ENCODE measurements at places on chromosomes 2 and 18.

DNA sequence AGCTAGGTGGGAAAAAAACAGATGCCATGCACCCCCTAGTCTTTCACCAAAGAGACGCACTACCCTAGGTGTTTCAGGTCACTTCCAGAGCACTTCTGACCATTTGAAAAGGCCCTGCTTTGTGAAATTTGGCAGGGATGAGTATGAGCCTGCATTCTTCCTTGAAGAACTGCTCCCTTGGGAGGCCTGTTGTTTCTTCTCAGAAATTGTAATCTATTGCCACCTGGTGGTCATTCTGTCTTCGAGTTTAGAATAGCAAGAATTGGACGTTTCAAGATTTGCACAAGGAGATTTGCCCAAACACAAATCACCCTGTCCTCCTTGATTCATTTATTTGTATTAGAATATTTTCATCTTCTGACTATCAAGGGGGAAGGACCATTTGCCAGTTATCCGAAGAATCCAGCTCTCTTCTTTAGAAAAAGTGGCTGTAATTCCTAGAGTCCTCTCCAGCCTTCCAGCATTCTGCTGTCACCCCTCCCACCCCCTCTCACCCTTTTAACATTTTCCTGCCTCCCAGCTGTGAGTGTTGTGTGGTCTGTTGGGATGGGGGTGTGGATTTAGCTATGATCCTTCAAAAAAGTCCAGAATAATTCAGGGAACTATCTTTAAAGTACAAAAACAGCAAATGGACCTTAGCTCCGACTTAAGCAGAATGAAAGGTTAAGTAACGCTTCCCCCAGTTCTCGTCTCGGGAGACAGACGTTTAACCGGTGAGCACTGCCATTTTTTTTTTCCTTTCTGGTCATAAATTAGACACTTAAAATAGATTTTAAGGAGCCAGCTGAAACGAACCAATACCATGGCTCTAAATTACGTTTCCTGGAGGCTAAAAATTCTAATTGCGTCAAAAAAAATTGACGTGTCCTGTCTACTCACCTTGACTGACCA is 3.7 kb upstream of the GAD1 start:
- DNase-seq, result no peak

- no peak for DNase-seq
Observed at GRCh38 chr2:71191570-71191943, 35.3 kb downstream of the PAIP2B start.

DNA sequence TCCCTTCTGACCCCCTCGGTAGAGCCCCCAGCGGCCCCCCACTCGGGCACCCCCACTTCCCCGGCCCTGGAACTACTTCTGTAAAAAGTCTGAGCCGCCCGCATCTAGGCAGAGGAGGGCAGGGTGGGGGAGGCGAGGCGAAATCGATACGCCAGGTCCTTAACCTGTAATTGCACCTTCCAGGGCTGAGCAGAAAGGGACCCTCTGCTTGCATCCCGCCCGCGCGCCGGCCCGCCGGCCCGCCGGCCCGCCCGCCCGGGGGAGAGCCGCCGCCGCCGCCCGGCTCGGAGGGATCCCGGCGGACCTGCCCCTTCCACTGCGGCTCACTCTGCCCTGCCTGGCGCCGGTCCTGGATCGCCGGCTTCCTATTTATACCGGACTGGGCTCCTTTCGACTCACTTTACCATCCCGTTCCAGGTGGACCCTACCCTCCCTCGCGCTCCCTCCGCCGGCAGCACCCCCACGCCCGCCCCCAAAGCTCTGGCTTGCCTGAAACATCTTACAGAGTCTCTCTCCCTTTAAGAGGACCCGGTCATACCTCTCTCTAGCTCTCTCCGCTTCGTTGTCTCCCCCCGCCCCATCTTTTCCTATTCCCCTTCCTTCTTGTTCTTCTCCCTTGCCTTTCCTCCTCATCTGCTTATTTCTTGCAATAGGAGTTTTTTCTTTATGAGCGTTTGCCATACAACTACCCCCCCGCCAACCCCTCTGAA is 797 bp downstream of the KLHL14 start:
- no peak for DNase-seq

GRCh38 chr2:226387499-226387942 is 412.1 kb downstream of the IRS1 start:
- DNase-seq, result no peak

GRCh38 chr18:48680339-48681250 is 141.8 kb downstream of the CTIF start:
- DNase-seq, result no peak

DNA sequence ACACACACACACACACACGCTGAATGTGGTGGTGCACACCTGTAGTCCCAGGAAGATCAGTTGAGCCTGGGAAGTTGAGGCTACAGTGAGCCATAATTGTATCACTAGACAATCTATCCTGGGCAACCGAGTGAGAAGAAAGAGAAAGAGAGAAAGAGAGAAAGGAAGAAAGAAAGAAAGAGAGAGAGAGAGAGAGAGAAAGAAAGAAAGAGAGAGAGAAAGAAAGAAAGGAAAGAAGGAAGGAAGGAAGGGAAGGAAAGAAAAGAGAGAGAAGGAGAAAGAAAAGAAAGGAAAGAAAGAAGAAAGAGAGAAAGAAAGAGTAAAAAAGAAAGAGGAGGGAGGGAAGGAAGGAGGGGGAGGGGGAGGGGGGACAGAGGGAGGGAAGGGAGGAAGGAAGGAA is 150.0 kb upstream of the MAP3K20 start:
- no peak for DNase-seq

DNA sequence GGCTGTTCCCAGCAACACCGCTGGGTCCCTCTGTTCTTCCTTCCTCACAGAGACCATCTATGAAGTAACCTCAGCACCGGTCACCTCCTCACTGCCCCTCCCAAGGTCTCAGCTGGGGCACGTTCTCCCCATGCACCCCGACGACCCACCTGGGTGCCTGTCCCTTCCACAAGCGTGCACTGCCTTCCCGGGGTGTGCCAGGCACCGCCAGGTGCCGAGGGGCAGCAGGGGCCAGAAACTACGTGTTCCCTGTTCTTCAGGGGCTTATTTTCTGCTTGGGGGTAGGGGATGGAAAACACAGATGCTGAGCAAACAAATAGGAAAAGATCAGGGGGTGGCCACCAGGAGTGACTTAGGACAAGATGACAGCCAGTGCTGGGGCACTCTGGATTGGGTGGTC is 30.4 kb upstream of the SEMA4C start:
- DNase-seq, result no peak

DNA sequence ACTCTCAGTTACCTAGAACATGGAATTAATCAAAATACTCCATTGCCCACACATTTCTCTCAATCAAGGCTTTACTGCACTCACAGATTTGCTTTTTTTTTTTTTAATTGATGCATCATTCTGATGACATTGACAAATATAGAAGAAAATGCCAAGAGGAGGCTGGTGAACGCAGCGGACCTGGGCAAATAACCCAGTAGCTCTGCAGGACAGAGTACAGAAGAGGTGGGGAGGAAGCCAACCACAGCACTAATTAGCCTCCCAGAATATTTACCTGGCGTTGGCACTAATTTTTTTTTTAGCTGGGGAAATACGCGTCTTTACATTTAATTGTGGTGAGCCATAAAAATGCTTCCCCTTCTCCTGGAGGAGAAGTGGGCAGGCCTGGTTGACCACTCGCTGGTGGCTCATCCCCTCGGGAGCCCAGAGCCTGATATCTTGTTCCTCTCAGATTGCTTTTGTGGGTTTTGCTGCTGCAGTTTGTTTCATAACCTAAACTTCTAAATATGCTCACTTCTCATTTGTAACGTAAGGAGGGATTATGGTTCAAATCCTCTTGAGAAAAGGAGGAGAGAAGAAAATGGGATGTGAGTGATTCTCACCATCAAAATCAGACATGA is 165.8 kb upstream of the EPB41L3 start:
- DNase-seq, result no peak

GRCh38 chr2:189171956-189172609 is 7.5 kb downstream of the COL5A2 start:
- DNase-seq, result no peak

DNA sequence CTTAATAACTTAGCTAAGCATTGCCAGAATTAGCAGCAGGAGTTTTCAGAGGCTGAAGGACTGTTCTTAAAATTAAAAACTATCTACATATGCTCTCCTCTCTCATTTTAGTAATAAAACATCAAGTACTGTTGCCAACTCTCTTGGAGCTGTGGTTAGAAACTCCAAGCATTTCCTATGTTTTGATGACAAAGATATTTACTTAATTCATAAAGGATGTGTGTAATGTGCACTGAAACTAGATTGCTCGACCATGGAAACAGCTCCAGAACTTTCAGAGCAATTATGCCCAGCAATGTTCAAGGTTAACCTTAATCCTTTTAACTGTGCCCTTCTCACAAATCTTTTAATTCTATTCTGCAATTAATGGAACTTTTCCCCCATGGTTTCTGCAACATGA is 8.4 kb downstream of the GRP start:
- no peak for DNase-seq

- no peak for DNase-seq
Observed at GRCh38 chr2:181398000-181398399, 59.2 kb upstream of the ITGA4 start.

DNA sequence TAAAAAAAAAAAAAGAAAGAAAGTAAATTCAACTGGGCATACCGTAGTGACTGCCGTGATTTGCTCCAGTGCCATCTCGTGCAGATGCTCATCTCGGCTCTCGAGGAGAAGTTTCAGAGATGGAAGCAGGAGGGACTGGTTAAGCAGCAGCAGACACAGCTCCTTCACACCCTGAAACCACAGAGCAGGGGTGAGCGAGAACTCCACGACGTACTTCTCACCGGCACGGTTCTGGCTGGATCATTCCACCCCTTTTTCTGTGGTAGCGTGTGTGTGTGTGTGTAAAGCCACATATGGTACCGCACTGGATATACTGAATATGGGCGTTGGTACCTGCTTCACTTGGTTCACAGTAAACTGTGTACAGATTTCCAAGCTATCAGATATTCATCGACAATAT is 382.2 kb downstream of the NBAS start:
- DNase-seq, result no peak

- DNase-seq, result no peak
Observed at GRCh38 chr18:36314098-36314497, 16.6 kb downstream of the FHOD3 start.

DNA sequence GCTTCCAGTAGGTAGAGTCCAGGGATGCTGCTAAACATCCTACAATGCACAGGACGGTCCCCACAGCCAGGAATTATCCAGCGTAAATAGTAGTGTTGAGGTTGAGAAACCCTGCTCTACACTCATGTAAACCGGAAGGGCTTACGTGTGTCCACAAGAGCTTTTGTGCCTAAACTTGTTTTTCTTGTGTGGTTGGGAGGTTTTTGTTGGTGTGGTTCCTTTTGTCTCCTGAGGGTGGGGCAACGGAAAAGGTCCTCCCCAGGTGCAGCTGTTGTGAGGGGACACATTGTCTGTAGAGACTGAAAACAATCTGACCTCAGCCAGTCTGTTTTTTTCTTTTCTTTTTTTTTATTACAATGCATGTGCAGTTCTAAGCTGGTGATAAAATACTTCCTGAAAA is 72.7 kb upstream of the MGAT5 start:
- no peak for DNase-seq

GRCh38 chr2:212940816-212941215 is 210.6 kb downstream of the IKZF2 start:
- no peak for DNase-seq

DNA sequence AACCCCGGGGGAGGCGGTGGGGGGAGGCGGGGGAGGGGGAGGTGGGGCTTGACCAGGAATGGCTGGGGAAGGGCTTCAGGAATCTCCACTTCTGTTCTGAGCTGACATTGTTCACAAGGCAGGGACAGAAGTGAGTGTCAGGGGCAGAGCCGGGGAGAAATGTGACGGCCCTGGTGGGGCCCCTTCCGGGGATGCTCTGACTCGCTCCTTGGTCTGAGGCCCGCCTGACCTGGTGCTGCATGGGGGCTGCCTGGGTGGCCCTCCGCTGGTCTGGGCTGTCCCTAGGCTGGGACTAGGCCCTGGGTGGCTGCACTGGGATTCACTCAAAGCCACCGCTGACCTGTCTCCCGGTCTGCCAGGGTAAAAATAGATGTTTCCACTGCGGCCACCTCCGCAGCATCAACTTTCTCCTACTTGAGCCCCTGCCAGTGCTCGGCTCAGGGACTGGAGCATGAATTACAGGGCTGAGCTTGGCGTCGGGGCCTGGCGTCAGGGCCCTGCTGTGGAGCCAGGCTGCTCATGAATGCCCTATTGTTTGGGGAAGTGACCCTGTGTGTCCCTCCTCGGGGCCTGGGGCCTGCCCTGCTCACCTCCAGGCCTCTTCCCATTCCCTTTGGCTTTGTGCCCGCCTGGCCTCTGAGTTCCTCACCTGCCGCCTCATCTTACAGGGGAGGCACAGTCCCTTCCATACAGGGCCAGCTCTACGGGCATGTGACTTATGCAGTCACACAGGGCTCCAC is 247.5 kb downstream of the DYSF start:
- no peak for DNase-seq

- DNase-seq, result no peak
Observed at GRCh38 chr2:138271467-138271866, 230.1 kb upstream of the SPOPL start.

GRCh38 chr2:237962432-237963084 is 4.3 kb upstream of the UBE2F start:
- DNase-seq, result no peak

DNA sequence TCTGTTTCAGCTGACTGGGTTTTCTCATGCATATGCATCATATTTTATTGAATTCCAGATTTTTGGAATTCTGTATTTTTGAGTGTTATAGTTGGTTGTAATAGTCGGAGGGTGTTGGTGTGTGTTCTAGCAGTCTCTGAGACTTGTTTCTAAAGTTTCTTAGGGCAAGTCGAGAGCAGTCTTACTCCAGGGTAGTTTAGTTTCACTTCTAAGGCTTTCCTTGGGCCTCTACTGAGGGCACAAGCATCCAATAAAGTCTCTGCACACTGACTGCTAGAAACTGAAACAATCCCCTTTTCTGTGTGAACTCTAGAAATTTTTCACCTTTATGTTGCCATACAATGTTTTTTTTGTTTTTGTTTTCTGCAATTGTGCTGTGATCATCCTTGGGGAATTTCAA is 663.7 kb upstream of the LRATD1 start:
- no peak for DNase-seq

- DNase-seq, result no peak
Observed at GRCh38 chr2:113963965-113964364, 74.1 kb downstream of the ACTR3 start.

DNA sequence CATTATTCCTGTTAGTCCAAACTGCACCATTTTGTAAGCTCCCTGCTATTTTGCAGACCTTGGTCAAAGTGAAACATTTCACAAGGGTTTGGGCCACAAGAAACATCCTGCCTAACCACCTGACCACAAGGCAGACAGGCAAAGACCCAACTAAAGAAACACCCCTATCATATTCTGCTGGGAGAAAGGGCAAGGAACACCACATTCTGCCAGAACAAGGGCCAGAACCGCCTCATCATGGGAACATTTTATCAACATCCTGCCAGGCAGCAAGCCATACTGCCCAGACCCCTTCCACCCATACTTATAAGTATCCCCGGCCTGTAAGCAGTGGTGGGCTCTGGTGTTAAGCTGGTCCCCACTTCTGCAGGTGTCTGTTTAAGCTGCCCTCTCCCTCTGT is 12.0 kb upstream of the RAB31 start:
- no peak for DNase-seq

All from stimulated activated CD4-positive, alpha-beta T cell treated with anti-CD3 and anti-CD28 coated beads, TNF-alpha, amount 100 ng/mL, for 1 hour (primary cell).